ENCODE measurements at places on chromosomes 5 and 9.

DNA sequence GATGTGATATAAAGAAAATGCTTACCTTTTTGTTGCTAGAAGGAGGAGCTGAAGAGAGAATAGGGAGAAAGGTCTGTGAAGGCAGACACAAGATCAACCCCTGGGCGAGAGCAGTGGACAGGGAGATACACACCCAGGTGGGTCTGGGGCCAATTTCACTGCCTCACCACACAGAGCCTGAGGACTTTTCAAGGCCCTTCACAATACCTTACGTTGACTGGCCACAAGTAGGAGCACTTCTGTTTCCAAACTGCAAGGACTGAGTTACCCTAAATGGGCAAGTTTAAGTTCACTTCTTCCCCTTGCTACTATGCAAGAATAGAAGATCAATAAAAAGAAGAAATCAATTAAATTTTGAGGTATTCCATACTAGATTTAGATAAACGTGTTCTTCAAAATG lies 174.5 kb upstream of the SLC12A2 start:
- DNase-seq: no peak

- no peak for DNase-seq
Observed at GRCh38 chr5:14812166-14812565, 59.4 kb downstream of the ANKH start.

- DNase-seq: no peak
Observed at GRCh38 chr9:70746760-70747159, 332.3 kb upstream of the KLF9 start.

DNA sequence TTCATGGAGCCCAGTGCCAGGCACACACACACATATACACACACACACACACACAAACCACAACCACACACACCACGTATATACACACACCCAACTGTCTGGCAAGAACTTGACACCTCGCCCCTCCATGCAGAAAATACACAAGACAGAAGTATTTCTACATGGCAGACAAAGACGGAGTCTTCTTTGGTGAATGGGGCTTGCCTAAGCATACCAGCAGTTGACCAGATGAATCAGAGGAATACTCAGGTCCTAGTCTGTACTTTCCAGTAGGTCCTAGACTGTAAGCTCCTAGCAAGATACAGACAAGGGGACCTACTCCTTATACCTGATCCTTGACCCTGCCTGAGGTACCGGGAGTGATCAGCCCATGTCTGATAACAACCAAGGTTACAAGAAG lies 60.1 kb downstream of the SIL1 start:
- no peak for DNase-seq

DNA sequence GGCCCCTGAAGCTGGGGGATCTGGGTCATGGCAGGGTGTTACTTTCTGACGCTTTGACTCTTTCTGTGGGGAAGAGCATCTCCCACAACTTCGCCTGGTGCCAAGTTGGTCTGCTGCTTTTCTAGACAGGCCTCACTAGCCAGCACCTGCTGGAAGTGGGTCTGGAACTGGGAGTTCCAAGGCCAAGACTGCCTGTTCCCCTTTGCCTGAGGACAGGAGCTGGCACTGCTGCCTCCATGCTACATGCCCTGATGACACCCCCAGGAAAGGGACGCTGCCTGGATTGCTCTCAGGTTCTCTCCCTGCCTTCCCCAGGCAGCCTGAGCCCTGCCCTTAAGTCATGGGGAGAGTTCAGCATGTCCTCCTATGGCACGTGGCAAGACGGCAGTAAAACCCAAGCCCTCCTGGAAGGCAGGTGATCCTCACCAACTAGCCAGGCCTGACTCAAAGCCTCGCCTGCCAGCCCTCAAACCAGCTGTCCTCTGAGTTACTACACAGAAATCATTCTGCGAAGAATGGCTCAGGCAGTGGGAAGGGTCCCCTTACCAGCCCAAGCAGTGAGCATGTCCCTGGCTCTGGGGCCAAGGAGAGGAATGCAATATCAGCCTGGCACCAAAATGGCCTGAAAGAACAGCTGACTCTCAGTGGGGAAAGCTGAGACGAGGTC lies 35.8 kb downstream of the SEC61B start:
- DNase-seq: no peak

DNA sequence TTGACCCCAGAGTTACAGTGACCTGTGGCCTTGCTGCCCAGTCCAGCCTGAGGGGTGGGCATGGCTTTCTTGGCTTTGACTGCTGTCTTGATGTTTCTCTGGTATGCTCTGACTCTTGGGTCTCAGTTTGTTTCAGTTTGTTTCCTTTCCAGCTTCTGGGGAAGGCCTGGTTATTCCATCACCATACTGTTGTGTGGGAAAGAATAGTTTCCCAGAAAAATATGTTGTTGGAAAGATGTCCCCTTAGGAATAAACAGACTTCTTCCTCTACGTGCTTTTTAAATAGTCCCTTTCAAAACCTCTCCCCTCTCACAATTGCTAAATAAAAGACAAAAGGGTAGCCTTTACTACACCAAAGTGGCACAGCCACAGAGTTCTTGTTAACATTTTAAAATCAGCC lies 49.5 kb downstream of the EGFLAM start:
- no peak for DNase-seq

All from stimulated activated CD8-positive, alpha-beta memory T cell treated with anti-CD3 and anti-CD28 coated beads, Interleukin-7, amount 100 ng/mL, for 4 hours (primary cell).